Forelimb muscle (tissue), 1 donor: ENCODE measurements at places on chromosomes 5 and 9. TPM values are rescaled to one million over a fixed set of nuclear protein-coding genes. Genes with fewer than 3 reads are reported as not detected.

PCDHGC5 gene
- 0.78 TPM for polyA plus RNA-seq

PHF24 gene
- 0.09 TPM for polyA plus RNA-seq

SLC9A3 gene
- polyA plus RNA-seq = 1.8 TPM

CEL gene
- polyA plus RNA-seq = 1.8 TPM

CAMK4 gene
- polyA plus RNA-seq = 4.7 TPM

CARD19 gene
- polyA plus RNA-seq = 38.5 TPM

HTR4 gene
- polyA plus RNA-seq = not detected

PTBP3 gene
- 14.6 TPM for polyA plus RNA-seq

LURAP1L gene
- polyA plus RNA-seq = 10.9 TPM

UIMC1 gene
- polyA plus RNA-seq = 25.4 TPM

CXCL14 gene
- 27.8 TPM for polyA plus RNA-seq

NSMF gene
- polyA plus RNA-seq = 16.9 TPM

GRXCR2 gene
- not detected for polyA plus RNA-seq

KCNN2 gene
- polyA plus RNA-seq = 8.2 TPM

MARCHF3 gene
- polyA plus RNA-seq = 7.8 TPM

CRHBP gene
- 0.67 TPM for polyA plus RNA-seq

SPAAR gene
- 2.2 TPM for polyA plus RNA-seq

STRBP gene
- 10.0 TPM for polyA plus RNA-seq

PPP1R2B gene
- polyA plus RNA-seq = not detected

CCIN gene
- 0.58 TPM for polyA plus RNA-seq

IFNB1 gene
- not detected for polyA plus RNA-seq

MARCOL gene
- not detected for polyA plus RNA-seq

IPO11 gene
- 22.6 TPM for polyA plus RNA-seq

PCDHA5 gene
- polyA plus RNA-seq = 0.08 TPM

SLC45A2 gene
- 0.33 TPM for polyA plus RNA-seq

NADK2 gene
- polyA plus RNA-seq = 38.2 TPM

GLDC gene
- polyA plus RNA-seq = 0.81 TPM

TSSK1B gene
- 0.13 TPM for polyA plus RNA-seq

TMEM174 gene
- polyA plus RNA-seq = not detected

ITGA2 gene
- 7.2 TPM for polyA plus RNA-seq

SMIM3 gene
- polyA plus RNA-seq = 7.0 TPM

STOM gene
- 42.1 TPM for polyA plus RNA-seq

IRX1 gene
- polyA plus RNA-seq = 0.28 TPM

C5orf24 gene
- 70.3 TPM for polyA plus RNA-seq

SPOCK1 gene
- 3.4 TPM for polyA plus RNA-seq

PCDHB8 gene
- 1.8 TPM for polyA plus RNA-seq

DMRT3 gene
- 0.38 TPM for polyA plus RNA-seq

PCDHA8 gene
- polyA plus RNA-seq = 0.03 TPM

DOK3 gene
- polyA plus RNA-seq = 6.3 TPM

LEAP2 gene
- 2.2 TPM for polyA plus RNA-seq

PCDHA1 gene
- 0.10 TPM for polyA plus RNA-seq

IL13 gene
- not detected for polyA plus RNA-seq

ARL14EPL gene
- polyA plus RNA-seq = not detected

NUTM2G gene
- 0.82 TPM for polyA plus RNA-seq

ADAMTSL2 gene
- 4.7 TPM for polyA plus RNA-seq

PCDHGA9 gene
- 3.3 TPM for polyA plus RNA-seq

RNF183 gene
- not detected for polyA plus RNA-seq
